ENCODE measurements at places on chromosomes 7 and 10.
A peak's percentile ranks its signal among the peaks of the same experiment; 100 is the strongest.

DNA sequence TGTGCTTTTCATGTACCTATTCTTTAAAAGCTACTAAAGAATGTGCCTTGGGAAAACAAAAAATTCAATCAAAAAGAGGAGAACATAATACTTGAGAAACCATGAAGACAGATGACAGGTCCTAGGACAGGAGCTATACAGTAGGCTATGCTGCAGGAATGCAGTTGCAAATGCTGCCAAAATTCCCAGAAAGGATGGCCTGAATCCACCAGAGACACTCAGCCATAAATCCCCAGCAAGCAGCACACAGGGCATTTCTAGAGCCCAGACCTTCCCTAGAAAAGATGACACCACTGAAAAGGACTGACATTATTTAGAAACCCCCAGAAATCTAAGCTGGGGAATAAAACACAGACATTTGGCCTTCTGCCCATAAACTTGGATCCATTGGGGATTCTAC is 237.3 kb downstream of the C7orf25 start:
- ATAC-seq: no peak

DNA sequence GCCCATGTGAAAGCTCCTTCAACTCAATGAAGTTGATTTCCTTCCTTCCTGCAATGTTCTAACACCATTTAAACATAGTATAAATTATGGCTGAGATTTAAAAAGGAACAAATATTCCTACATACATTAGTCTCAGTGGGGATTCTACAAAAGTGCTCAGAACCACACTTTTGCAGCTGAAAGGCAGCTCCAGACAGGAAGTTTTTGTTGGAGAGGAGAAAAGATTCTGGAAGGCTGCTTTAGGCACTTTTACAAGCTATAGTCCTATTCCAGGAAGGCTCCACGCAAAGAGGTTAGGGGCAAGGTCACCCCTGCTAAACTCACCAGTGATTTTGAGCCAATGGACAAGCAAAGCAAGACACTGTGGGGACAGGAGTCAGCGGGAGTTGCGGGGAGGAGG is 179.2 kb upstream of the CDCA7L start:
- ATAC-seq: no peak

DNA sequence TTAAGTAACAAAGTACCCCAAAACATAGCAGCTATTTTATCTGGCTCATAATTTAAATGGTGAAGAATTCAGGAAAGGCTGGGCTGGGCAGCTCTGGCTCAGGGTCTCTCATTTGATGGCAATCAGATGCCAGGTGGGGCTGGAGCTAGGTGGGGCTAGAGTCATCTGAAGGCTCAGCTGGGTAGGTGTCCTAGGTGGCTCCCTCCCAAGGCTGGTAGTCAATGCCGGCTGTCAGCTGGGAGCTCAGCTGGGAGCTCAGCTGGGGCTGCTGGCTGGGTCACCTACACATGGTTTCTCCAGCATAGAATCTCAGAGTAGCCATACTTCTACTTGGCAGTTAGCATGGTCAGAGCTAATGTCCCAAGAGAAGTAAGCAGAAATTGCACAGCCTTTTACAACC is 34.1 kb downstream of the OSBPL3 start:
- no peak for ATAC-seq

GRCh38 chr7:17523813-17524739 is 225.6 kb downstream of the AHR start:
- no peak for ATAC-seq

- ATAC-seq: no peak
Observed at GRCh38 chr10:16949816-16950215, 132.6 kb upstream of the RSU1 start.

GRCh38 chr10:62647375-62648092 is 157.0 kb upstream of the ADO start:
- ATAC-seq: no peak

DNA sequence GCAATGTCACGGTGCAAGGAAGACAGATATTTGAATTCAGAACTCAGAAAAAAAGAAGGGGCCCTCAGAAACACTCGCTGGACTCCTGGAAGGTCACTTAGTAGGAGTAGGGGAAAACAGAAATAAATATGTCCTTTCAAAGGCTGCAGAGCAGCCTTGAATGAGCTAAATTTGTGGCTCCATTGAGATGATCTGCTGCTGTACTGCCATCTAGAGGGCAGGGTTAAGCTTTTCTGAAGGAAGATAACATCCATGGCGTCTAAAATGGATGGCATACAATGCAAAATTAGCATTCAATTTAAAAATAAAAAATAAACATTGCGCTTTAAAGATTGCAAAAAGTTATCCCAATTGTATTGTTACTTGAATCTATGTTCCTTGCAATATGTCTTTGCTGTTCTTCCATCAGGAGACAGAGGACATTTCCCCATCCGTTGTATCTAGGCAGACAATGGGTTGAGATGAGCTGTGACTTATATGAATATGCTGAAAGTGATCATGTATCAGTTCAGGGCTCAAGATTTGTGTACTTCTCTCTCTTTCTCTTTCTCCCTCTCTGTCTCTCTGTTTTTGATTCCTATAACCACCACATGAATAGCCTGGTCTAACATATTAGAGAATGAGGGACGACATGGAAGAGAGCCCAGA is 642.2 kb downstream of the SH2D4B start:
- no peak for ATAC-seq

- no peak for ATAC-seq
Observed at GRCh38 chr7:71645836-71646235, 513.9 kb downstream of the GALNT17 start.

- ATAC-seq: no peak
Observed at GRCh38 chr10:102627291-102627735, 17.0 kb upstream of the TRIM8 start.

DNA sequence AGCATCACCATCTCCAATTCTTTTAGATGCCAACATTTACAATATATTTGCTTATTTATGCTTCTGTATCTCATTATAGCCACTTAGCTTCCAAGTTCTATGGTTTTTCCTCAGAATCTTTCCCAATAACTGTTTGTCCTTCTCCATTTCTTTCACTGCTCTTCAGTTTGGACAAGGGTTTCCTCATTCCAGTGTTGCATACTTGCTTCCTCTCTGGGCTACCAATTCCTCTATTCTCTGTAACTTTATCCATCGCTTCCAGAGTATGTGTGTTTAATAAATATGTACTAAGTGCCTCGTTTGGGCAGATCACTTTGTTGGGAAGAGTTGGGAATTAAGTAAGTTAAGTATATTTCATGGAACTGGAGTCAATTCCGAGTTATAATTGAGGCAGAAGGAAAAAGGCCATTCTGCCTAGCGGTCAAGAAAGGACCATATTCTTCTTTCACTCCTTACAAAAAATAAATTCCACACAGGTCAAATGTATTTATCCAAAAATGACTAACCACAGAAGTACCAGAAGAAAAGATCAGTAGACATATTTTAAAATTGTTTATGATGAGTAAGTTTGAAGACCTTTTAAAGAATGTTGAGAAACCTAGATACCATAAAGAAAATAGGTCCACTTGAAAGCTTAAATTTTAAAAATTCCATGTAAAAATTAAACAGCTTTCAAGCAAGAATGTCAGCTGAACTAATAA is 10.8 kb downstream of the STAMBPL1 start:
- ATAC-seq: no peak

DNA sequence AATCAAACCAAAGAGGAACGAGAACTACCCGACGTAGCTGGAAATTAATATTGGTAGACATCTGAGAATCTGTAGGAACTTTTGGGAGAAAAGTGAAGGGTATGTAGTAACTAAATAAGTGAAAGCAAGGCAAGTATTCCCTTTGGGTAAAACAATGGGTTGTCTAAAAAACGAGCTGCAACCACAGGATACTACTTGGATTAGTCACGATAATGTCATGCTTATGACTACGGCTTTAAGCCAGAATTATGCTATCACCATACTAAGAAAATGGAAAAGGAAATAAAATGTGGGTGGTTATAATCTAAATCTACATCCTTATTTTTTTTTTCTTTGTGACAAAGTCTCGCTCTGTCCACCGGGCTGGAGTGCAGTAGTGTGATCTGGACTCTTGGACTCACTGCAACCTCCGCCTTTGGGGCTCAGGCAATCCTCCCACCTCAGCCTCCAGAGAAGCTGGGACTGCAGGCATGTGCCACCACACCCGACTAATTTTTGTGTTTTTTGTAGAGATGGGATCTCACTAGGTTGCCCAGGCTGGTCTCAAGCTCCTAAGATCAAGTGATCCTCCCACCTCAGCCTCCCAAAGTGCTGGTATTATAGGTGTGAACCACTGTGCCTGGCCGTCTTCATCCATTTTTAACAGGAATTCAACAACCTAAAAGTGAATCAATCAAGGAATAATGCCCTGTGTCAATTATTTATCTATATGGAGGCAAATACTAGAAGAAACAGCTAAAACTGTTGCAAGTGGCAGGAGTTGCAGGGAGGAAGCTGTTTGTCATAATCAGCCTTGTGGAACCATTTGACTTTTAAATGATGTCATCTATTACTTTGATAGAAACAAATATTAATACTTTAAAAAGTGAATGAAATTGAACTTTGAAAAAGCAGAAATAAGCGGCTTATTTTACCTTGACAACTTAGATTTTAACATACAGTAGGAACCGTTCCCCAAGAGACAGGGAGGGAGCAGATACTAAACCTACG is 189.3 kb downstream of the PRPF18 start:
- peak; percentile 22 for ATAC-seq

GRCh38 chr10:63206576-63206975 is 73.4 kb downstream of the NRBF2 start:
- ATAC-seq: no peak

DNA sequence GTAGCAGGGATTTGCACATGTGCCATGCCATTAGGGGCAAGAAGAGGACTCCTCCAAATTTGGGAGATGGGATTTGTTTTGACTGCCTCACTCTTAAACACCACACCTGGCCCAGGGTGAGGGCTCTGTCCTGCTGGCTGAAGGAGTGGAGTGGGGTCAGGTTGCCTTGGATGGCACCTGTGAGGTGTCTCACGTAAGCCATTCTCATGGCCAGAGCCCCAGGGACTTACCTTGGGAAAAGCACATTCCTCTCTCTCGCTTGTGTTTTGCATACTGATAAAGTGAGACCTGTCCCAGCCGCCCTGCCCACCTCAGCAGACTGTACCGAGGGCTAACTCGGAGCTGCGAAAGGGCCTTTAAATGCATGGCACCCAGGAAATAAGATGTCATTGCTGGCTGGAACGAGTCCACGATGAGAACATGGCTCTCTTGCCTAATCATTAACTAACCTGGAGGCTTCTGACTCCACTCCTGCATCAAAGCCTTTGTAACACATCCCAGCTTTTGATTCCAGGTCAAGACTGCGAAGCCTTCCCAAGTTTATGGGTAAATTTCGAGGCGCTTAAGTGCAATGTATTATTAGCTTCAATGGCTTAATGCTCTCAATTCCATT is 184.0 kb upstream of the RNF32 start:
- ATAC-seq: no peak

DNA sequence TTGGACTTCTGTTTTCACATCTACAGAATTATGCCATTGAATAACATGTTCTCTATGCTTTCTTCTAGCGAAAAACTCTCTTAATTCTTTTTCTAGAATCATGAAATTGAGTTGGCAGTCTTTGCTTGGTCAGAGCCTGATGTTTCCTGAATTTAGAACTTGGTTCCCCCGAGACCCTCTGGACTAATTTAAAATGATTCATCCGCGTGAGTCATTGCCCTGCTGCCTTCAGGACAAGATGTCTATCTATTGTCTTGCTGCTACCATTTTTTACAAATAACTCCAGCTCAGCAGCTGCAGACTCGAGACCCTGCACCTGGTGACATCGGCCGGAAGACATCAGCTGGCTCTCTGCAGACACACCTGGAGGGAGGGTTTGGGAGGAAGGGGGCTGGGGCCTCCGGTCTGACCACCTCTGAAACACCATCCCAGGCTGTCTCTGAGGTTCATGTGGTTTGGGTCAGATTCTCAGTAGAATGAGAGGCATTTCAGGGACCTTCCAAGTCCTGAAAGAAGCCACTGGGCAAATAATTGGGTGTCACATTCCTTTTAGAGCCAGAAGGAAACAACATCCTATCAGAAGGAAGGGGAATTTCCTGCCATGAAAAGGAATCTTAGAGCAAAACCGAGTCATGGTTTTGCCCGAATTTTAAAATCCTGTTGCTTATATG is 20.9 kb upstream of the KLF6 start:
- ATAC-seq: peak; percentile 40

DNA sequence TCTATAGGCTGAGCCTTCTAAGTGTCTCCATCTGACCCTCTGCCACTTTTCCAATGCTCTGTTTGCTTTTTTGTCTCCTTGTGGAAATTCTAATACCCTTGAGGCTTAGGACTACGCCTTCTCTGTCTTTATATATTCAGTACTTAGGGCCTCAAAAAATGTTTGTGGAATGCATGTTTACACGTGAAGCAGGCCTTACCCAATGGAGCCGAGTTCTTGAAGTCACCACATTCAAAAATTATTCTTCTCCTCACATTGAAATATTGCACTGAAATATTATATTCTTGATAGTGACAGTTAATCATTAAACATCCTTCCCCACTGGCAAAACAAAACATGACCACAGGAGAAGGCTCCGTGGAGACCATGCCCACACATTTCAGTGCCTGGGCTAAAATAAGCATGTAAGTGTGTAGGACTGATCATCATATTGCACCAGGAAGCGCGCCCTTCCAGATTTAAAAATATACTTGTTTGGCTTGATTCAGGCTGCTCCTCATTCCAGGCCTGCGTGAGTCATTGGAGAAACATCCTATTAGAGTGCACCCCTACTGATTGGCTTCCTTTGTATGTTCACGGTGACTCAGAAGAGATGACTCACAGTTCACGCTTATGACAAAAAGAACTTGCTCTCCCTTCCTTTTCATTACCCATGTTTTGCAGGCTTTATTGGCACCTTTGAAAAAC is 307.4 kb upstream of the AOAH start:
- ATAC-seq: peak; percentile 99

Data from SK-N-SH treated with all-trans-retinoic acid at 6 μM for 48 hours (cell line).